ENCODE measurements at places on chromosomes 2 and 18.

GRCh38 chr18:2902327-2902726 lies 55.5 kb downstream of the EMILIN2 start:
- no peak for DNase-seq

- peak; percentile 32 for DNase-seq
Measured at GRCh38 chr2:45636008-45636407, 15.5 kb upstream of the PRKCE start.

DNA sequence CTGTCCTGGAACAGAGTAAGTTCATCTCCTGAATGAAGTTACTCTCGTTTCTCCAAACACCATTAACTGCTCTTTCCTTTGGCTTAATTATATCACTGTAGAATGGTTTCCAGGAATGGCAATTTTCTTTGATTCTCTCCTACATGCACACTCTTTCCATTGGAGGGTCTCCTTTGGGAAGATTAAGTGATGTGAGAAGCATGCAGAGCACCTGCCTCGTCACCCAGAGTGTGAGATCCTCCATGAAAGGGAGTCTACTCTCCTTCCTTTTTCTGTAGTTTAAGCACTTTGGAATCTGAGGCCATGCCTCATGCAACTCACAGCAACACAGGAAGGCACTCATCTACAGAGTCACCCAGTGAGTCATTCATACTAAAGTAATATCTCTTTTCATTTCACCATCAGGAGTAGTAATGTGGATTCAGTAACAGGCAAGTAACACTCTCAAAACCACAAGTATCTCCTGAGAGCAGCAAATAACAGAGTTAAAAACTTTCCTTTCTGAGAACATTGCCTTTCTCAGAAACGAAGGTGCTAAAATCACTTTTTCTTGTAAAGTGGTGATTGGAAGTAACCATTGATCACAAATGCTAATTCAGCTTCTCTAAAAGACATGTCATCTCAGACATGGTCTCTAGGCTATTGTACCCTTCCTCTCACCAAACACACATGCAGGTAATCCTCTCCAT lies 52.8 kb upstream of the IL1RL1 start:
- peak; percentile 22 for DNase-seq

GRCh38 chr2:1227274-1227900 lies 185.9 kb upstream of the TPO start:
- DNase-seq, result no peak

DNA sequence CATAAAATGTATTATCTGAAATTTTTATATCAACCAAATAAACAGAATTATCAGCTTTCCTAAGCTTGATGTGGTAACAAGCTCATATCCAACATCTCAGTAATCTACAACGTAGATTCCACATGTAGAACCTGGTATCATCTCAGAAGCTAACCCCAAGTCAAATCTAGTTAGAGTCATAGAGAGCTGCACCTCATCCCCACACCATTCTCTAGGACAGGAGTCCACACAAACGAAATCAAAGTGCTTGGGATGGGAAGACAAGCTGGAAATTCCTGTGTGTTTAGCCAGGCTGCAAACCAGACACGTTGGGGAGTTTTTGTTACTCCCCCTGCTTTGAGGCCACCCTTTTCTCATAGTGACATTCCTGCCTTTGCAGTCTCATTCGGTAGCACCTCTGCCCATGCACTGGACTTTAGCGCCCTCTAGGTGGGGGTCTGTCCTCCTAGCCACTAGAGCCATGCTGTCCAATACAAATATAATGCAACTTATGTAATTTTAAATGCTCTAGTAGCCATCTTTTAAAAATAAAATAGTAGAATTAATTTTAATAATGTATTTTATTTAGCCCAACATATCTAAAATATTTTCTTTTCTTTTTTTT lies 28.1 kb upstream of the SATB2 start:
- peak; percentile 75 for DNase-seq

DNA sequence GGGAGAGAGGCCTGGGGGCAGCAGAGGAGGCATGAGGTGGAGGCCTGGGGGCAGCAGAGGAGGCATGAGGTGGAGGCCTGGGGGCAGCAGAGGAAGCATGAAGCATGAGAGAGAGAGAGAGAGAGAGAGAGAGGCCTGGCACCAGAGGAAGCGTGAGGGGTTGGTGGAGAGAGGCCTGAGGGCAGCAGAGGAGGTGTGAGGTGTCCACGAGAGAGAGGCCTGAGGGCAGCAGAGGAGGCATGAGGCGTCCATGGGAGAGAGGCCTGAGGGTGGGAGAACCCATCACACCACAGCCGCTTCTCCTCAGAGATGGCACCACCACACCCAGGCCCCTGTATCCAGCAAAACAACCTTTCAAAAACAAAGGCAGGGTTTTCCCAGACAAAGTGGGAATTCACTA lies 55.7 kb upstream of the KCNG2 start:
- DNase-seq, result no peak

GRCh38 chr2:8598295-8599165 lies 83.3 kb upstream of the ID2 start:
- DNase-seq, result peak; percentile 77

GRCh38 chr2:13230221-13230620 lies 513.5 kb downstream of the TRIB2 start:
- no peak for DNase-seq

GRCh38 chr2:38243186-38243880 lies 133.7 kb downstream of the ATL2 start:
- DNase-seq, result no peak

DNA sequence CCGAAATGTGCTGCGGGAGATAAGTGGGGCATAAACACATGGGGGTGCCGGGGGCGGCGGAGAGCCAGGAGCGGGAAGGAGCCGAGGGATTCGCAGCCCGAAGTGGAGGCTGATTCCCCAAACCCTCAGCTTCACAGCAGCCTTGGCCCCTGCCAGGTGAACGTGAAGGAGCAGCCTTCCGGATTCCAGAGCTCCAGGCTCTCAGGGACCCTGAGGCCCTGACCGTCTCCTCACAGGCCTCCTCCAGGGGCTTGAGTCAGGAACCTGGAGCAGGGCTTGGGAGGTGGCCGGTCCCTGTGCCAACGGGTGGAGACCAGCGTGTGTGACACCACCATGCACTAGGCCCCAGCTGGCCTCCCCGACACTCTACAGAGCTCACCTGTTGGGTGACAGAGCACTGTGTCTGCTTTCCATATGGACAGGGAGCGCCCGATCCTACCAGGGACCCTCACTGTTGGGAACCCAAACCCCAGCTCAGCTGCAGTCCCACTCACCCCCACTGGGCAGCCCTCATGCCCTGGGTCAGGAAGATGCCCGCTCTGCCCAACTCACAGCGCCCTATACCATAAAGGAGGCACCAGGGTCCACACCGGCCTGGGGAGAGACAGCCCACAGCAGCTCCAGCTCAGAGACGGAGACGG lies 117.6 kb upstream of the OTOS start:
- DNase-seq, result no peak

DNA sequence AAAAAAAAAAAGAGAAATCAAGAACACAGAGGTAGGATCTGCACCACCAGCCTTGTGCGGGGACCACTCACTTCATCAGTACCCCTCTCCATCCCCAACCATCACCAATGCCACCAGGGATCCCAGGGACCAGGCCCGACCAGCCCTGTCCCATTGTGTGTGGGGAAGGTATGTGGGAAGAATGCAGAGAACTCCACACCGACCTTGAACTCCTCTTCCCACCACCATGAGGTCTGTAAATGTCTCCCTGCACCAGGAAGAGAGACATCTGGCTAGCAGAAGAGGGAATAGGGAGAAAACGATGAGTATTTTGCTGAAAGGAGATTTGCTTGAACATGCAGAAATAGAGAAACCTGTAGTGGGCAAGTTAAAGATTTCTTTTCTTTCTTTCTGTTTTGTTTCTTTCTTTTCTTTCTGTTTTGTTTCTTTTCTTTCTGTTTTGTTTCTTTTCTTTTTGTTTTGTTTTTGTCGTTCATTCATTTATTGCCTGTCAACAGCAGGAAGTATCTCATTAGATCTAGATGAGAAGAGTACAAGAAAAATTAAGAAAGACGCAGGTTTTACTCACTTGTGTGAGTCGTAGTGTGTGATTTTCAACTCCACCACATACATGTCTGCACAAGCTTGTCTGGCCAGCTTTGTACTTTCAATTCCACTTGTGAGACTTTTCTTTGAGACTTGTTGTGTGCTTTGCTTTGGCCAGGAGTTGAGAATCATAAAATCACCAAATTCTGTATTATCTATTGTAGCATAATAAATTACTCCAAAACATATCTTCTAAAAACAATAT lies 179.8 kb upstream of the HAAO start:
- DNase-seq, result no peak

DNA sequence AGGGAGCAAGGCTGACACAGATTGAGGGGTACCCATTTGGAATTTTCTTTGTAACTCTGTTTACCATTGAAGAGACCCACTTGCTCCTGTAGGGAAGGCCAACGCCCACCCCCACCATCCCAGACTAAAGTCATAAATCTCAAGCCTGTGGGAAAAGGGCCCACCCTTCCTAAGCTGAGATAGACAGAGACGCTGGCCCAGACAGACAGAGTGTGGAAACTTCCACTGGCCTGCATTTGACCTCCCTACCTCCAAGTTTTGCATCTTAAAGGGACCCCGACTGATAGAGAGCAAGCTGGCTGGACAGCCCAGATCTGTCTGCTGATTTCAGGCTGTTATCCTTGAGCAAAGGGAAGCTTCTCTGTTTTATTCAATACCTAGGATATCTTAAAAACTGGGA lies 48.2 kb upstream of the SLC14A2 start:
- DNase-seq, result no peak

DNA sequence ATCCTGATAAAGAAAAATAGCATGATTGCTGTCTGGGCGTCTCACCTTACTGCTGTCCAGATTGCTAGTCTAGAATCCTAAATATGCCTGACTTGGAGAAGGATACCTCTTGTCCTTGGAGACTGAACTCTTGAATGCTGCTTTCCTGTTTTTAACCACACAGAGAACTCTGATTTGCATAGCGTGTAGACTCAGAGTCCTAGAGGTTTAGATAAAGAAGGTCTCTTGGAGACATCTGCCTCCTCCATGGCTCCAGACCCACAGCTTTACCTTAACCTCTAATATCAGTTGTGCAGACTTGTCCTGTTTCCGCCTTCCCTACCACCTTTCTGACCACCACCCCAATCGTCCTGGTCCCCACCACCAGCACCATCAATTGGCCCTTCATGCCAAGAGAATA lies 292.6 kb upstream of the CYRIA start:
- DNase-seq, result no peak

GRCh38 chr2:8022908-8023640 lies 658.8 kb upstream of the ID2 start:
- DNase-seq, result peak; percentile 68

DNA sequence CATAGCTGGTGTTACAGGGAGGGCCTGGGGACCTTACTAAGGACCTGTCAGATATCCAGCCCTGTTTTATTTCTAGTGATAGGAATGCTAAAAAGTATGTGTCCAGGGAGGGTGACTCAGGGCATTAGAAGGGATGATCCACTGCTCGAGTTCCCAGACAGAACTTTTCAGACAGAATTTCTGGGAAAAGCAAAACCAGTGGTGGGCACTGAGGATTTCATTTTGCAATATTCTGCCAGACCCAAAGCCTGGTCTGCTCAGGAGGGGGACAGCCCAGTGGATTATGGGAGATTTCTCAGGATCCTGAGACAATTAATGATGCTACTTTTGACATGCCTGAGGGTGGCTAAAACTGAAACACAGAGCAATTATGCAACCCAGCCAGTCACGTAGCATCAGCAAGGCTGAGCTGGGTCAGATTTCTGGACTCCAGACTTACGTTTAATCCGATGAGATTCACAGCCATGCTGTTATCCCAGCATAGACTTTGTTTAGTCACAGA lies 4.7 kb upstream of the KCNE4 start:
- no peak for DNase-seq

GRCh38 chr2:149561309-149561926 lies 26.2 kb downstream of the MMADHC start:
- peak; percentile 66 for DNase-seq

DNA sequence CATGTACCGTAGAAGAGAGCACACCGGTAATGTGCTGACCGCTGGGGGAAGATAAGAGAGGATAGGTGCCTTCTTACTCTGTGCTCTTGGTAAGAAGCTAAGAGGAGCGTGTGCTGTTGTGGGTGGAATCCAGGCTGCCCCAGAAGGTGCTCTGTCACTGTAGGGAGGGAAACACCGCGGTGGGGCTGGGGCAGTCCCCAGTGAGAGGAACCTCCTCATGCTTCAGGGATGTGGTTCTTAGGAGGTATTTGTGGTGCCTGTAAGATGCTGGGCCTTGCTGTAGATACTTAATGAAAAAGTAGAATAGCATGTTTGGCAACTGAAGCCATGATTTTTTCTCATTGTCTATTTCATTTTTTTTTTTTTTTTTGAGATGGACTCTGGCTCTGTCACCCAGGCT lies 1.1 kb downstream of the COLEC11 start:
- DNase-seq, result peak; percentile 30

GRCh38 chr18:58580623-58581022 lies 48.3 kb downstream of the ALPK2 start:
- DNase-seq, result peak; percentile 17

DNA sequence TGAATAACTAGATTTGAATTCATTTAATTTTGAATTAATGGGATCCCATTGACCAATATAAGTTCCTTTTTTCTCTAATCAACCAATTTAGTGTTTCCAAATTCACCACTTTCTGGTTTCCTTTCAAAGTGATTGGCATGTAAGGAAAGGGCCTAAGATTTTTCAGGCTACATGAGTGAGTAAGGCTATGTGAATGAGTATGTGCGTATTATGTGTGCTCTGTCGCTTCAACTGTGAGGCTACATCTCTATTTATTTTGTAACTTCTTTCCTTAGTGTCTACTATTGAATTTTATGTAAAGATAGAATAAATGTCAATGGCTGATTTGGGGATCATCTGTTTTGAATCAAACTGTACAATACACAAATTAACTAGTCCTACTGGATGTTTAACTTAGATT lies 110.6 kb downstream of the ABCA12 start:
- no peak for DNase-seq

DNA sequence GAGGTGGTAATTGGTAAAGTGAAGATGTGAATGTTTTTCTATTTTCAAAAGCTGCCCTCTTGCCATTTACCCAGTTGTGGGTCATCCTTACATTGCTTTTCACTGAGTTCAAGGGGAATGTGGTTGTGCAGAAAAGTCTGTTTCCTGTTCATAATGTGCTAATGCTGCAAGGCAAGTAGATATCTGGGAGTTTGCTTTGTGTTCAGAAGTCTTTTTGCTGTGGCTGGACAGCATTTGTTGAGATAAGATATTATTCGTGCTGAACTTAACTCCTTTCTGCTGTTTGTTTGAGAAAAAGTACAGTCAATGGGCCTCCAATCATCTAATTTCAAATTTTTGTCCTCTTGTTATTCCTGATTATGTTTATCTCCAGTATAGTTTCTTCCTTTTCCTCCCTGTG lies 263.2 kb downstream of the LTBP1 start:
- peak; percentile 81 for DNase-seq

GRCh38 chr2:198499539-198499938 lies 695.1 kb downstream of the PLCL1 start:
- no peak for DNase-seq

GRCh38 chr2:101386599-101387150 lies 628 bp downstream of the CREG2 start:
- no peak for DNase-seq

DNA sequence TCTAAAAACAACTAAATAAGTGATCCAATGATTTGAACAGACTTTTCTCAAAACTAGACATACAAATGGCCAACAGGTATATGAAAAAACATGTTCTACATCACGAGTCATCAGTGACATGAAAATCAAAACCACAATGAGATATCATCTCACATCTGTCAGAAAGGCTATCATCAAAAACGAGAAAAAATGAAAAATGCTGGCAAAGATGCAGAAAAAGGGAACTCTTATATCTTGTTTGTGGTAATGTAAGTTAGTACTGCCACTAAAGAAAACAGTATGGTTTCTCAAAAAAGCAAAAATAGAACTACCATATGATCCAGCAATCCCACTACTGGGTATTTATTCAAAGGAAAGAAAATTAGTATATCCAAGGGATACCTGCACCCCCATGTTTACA lies 255.3 kb upstream of the FBXO11 start:
- peak; percentile 80 for DNase-seq

GRCh38 chr2:197196541-197197180 lies 113.9 kb downstream of the ANKRD44 start:
- no peak for DNase-seq
